A549 treated with RU486 at 1 μM for 4 hours (cell line): ENCODE measurements at places on chromosomes 5 and 9. TPM values are rescaled to one million over a fixed set of nuclear protein-coding genes. Genes with fewer than 3 reads are reported as not detected.

Gene F12
- 11.8 to 26.6 TPM (median 21.3 TPM) in 5 replicates for total RNA-seq

Gene C1QTNF3
- total RNA-seq: 0.12 to 0.59 TPM (median 0.17 TPM) in 4 of 5 replicates, not detected in the other

Gene CARD9
- 0.42 to 1.9 TPM (median 0.95 TPM) in 5 replicates for total RNA-seq

Gene PCDHB11
- 0.06 to 0.14 TPM (median 0.07 TPM) in 4 of 5 replicates, not detected in the other for total RNA-seq

Gene SCGB3A2
- total RNA-seq: not detected in 5 replicates
